Hematopoietic multipotent progenitor cell treated with erythropoietin and hydrocortisone succinate and interleukin-3 and kit ligand, for 15 days (in vitro differentiated cells): ENCODE measurements at places on chromosomes 6 and 20.

- no peak for DNase-seq
Measured at GRCh38 chr6:12266571-12266970, 23.6 kb upstream of the EDN1 start.

DNA sequence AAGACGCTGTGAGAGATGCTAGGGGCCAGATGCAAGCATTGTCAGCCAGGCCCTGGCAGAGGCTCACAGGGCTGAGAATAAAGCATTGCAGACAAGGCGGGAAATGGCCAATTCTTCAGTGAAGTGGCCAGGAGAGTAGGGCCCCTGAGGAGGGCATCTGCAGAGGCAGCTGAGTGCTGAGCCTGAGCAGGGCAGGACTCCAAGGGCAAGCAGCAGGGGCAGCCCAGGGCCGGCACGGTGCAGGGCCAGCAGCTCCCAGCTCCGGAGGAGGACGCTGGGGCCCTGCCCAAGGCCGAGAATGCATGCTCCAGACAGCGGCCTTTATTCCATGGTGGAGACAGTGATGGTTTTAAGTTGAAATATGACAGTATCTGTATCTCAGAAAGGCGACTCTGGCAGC lies 305.5 kb downstream of the FOXC1 start:
- DNase-seq, result no peak

DNA sequence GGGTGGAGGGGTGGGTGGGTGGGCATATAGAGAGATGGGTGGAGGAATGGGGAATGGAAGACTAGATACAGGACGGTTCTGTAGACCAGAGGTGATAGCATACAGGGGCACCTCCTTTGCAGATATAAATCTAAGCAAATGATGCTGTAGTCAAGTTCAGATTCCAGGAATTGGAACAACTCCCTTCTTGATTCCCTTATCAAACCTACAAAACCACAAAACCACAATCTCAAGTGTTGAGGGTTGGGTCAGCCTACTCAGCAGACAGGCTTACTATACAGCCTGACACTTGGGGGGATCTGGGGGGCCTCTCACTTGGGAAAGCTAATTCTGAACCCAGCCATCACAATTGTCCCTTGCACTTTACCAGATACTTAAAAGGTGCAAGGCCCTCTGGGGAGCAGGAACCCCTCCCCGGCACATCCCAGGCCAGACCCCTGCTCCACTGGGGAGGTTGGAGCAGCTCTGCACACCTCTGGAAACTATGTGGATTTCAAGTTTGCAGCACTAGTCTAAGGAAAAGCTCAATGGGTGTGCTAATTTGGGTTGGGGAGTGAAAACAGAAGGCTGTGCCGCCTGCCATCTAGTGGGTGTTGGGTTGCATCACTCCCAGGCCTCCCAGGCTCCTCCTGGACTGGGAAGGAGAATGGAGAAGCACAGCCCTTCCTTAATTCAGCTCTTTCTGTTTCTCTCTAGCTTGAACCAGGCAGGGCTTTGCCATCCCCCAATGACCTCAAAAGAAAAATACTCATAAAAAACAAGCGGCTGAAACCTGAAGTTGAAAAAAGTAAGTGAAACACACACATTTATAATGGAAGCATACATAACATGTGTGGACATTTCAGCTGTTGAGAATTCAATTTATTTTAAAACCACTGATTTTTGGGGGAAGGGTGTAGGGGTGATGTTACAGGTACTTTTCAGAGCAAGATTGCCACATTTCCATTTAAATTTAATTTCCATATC lies 121.2 kb upstream of the LAMP5 start:
- DNase-seq, result no peak

DNA sequence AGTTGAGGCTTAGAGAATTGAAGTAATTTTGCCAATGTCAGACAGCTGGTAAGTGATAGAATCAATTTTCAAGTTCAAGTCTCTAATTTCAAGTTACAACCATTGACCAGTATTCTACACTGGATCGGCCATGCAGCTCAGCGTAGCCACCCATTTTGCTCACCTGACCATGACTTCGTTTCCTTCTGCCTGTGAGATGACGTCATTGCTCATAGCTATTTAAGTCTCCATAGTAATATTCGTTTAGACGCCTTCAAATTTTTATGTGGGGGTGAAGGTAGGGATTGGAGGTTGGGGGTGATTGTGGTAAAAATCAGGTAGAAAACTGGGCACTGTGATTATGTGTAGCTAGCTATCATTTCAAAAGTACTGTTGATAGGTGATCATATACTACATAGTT lies 5.6 kb upstream of the HTR1B start:
- no peak for DNase-seq

DNA sequence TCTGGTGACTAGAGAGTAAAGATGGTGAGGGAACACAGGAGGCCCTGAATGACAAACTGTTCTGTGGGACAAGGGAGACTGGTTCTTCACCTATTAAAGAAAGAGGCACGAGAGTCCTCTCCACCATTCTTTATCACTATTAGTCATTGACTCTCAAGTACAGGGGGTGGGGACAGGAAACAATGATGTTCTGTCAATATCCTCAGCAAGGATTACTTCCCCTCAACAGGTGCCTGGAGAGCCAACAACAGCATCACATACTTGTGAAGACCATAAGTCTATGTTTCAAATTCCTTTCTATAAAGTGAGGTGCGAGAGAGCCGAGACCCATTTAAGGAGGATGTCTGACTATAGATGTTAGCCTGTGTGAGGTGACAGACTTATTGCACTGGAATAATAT lies 72.4 kb upstream of the TBC1D7 start:
- no peak for DNase-seq

GRCh38 chr20:10800288-10800687 lies 126.5 kb upstream of the JAG1 start:
- no peak for DNase-seq

- no peak for DNase-seq
Measured at GRCh38 chr20:44888226-44889103, 3.0 kb downstream of the YWHAB start.

GRCh38 chr6:82645536-82646230 lies 282.1 kb downstream of the TPBG start:
- DNase-seq, result no peak

- DNase-seq, result no peak
Measured at GRCh38 chr6:4671587-4672115, 104.6 kb upstream of the CDYL start.

- no peak for DNase-seq
Measured at GRCh38 chr6:12537389-12537788, 179.2 kb upstream of the PHACTR1 start.

DNA sequence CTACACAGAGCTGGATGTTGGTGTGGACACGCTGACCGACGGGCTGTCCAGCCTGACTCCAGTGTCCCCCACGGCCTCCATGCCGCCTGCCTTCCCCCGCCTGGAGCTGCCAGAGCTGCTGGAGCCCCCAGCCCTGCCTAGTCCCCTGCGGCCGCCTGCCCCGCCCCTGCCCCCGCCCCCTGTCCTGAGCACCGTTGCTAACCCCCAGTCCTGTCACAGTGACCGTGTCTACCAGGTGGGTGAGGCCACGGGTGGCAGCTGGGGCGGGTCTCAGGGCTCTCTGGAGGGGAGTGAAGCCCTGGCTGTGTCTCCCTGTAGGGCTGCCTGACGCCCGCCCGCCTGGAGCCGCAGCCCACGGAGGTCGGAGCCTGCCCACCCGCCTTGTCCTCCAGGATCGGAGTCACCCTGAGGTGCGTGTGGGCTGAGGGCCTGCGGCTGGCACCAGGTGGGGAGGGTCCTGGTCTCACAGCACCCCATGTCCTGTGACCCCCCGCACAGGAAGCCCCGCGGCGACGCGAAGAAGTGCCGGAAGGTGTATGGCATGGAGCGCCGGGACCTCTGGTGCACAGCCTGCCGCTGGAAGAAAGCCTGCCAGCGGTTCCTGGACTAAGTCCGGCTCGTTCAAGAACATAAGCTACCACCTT lies 2.9 kb downstream of the SLC2A4RG start:
- no peak for DNase-seq

- peak; percentile 58 for DNase-seq
Measured at GRCh38 chr6:75602246-75603105, 796 bp downstream of the SENP6 start.

DNA sequence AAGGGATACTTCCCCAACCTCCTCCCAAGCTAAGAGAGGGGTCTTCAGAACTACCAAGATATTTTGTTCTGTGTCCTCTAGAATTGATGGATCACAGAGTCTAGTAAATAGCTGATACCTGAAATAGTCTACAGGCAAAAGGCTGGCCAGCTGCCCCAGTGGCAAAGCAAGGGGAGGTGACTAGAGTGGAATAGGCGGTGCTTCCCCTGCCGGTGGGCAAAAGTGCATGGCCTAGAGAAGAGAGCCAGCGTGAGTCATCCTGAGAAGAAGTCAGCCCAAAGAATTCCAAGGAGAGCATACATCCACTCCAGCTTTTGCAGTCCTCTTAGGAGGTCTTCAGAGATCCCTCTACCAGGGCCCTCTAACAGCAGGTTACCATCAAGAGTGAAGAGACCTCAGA lies 14.7 kb downstream of the DPPA5 start:
- no peak for DNase-seq

DNA sequence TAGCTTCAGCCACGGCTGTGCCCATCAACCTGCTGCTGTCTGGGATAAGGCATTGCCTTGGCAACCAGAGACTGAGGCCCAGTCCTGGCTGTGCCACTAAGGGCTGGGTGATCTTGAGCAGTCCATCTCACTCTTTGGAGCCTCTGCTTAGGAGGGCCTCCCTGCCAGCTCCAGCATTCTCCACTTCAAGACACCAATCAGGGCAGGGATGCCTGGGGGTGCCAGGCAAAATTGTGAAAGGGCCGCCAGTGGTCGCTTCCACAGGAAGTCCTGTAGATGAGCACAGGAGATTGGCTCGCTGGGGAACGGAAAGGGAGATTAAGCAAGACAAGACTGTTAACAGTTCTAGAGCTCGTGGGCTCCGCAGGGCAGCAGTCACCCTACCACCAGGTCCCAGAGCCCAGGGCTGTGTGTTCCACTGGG lies at the start of gene RAB44:
Gene RAB44 (plus strand): TSS at position 346 of the 423 bp plus-strand sequence. CDS start 6,410 bp downstream, outside the sequence.
- no peak for DNase-seq

- DNase-seq, result no peak
Measured at GRCh38 chr6:25883991-25884390, 9.9 kb upstream of the SLC17A3 start.

DNA sequence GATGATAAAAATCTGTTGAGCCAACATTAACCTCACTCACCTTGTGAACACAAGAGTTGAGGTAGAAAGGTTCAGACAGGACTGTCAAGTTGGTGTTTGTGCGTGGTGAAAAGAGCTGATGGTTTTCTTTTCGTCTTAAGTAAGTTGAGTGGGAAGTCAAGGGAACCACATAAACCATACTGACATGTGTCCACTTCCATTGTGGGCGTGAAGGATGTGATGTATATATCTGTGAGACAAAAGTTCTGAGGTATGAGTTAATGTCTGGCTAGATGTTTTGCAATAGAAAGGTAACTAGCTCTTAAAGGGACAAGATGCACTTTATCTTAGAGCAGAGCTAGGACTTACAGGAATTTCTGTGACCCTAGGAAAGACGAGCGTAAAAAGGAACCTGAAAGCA lies 1272.1 kb upstream of the ADGRB3 start:
- no peak for DNase-seq

DNA sequence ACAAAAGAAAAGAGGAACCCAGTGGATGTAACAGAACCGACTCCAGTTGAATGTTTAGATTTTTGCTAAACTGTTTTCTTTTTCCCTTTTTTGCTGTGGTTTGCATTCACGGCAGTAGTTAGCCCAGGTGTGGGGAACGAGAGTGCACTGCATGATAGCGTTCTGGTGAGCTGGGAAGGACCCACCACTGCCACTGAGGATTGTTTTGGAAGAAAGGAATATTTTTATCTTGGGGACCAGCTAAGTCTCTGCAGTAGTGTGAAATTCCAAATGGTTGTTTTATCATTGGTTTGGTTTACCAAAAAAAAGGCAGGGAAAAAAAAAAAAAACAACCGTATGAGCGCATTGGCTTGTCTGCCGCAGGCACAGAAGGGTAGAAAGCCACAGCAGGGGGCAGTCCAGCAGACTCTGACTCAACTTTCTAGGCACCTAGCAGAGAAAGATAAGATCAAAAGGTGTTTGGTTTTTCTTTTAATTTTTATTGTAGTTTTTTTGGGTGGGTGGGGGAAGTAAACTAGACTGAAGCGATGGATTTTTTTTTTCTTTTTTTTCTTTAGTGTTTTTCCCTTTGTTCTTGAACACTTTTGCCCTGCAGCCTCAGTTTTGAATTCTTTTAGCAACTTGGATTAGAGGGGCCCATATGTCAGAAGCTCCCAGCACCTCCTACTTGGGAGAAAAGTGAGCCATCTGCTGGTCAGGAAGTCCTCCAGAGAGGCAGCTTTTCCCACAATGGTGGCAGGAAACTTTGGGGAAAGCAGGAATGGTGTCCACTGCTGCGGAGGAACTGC lies 13.5 kb upstream of the RAB5IF start:
- DNase-seq, result no peak

GRCh38 chr20:12012241-12013222 lies 94.8 kb downstream of the BTBD3 start:
- peak; percentile 17 for DNase-seq

DNA sequence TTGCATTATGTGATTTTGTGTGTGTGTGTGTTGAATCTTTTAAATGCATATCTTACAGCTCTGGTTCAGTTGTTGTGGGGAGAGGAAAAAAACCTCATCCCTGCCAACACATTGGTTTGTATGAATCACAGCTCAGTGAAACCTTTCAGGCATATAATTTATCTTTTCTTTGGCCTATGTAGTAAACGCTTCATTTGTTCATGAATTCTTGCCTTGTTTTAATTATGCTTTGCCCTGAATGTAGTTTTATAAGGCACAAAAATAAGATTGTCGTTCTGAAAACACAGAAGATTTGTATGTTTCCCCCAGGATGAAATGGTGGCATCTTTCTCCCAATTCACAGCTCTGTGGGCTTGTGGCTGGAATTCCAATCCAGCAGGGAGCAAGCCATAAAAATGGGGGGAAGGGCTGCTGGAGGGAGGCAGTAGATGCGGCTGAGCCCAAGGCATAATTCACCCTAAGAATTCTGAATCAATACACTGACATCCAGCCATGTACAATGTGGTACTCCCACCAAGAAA lies 45.1 kb downstream of the BCAS1 start:
- no peak for DNase-seq

DNA sequence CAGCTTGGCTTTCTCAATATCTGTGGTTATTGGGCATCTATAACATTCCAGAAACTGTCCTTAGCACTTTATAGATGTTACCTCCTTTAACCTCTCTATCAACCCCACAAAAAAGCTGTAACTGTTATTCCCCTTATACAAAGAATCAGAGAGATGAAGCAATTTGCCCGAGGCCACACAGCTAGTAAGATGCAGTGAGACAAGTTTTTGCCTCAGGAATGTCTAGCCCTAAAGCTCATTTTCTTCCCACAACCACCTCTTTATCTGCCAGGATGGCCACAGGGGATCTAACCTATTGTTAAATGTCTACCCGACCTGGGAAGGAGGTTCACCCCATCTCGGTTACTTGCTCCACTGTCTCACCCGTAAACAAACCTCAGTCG lies 31.9 kb upstream of the TCP11 start:
- DNase-seq, result no peak

- DNase-seq, result no peak
Measured at GRCh38 chr20:1860446-1860845, 34.8 kb upstream of the SIRPA start.
